Upper lobe of right lung (tissue), 1 donor: ENCODE measurements at places on chromosomes 12 and 14. TPM values are rescaled to one million over a fixed set of nuclear protein-coding genes. Genes with fewer than 3 reads are reported as not detected.

TUNAR gene
- not detected for total RNA-seq

P2RX7 gene
- 20.1 TPM for total RNA-seq

DNA sequence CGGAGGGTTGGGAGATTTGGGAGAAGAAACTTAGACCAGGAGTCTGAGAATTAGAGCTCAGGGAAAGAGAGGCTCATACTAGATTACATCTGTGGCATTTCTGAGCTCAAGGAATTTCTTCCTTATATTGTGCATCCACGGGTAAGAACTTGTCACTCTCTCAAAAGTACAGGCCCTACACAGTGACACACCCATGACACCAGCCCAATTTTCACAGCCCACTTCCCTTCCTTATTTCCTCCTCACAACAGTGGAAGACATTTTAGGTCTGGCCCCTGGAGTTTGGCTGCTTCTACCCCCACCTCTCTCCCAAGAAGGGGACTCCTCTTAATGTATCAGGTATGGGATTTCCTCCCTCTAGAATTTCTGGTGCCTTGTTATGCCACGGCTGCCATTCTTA is 9.2 kb upstream of the ZNF385A start:
- peaks cover 5% of the 10 kb centered on the region for H3K4me1 ChIP-seq
- no peak for DNase-seq
- H3K27ac ChIP-seq: no peak overlapping the region

- no peak overlapping the region for H3K27ac ChIP-seq
- DNase-seq: no peak
- no peaks in the 10 kb centered on the region for H3K4me1 ChIP-seq
- H3K36me3 ChIP-seq: no peaks in the 10 kb centered on the region
- H3K27me3 ChIP-seq: no peaks in the 10 kb centered on the region
- no peak overlapping the region for H3K4me3 ChIP-seq
These were observed 202.6 kb upstream of the ALG10B start for GRCh38 chr12:38113991-38114390.

DNA sequence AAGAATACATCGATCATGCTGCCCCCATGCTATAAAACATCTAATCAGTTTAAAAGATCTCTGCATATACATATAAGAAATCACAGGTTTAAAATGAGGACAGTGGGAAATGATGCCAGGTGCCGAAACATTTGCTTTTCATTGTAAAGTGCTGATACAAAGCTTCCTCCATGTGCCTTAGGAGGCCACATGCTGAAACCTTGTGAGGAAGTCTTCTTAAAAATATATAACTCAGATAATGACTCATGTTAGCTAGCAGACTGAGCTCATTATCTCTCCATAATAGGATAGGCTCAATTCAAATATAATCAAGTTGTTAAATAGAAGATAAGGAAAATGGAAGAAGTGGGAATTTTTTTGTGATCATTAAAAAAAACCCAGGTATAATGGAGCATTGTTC is 65.9 kb downstream of the RFX4 start:
- H3K4me3 ChIP-seq: no peak overlapping the region
- no peaks in the 10 kb centered on the region for H3K36me3 ChIP-seq
- H3K27me3 ChIP-seq: no peaks in the 10 kb centered on the region
- no peaks in the 10 kb centered on the region for H3K4me1 ChIP-seq
